ENCODE measurements at places on chromosomes 4 and X.
A peak's percentile ranks its signal among the peaks of the same experiment; 100 is the strongest.

DNA sequence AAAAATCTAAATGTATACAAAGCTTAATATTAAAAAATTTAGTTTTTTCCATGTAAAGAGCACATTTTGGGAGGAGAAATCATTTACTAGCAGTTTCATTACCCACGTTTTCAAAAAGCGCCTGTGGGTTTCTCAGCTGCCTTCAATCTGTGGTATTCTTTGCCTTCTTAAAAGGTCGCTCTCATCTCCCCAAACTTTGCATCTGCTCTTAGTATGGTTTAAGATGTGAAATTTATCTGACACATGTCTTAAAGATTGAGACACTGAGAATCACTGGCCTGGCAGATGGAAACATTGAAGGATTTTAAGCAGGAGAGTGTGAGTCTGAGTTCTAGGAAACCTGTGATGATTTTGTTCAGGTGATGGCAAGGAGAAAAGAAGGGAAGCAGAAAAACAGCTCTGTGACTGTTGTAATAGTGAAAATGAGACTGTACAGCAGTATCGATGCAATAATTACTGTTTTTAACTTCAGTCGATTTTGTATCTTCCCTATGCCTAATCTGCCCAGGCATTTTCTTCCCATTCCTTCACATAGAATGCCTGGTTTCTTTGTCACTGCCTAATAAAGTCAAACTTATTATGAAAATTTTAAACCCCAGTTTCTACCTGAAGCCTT lies 75.9 kb downstream of the PAQR3 start:
- no peak for DNase-seq

DNA sequence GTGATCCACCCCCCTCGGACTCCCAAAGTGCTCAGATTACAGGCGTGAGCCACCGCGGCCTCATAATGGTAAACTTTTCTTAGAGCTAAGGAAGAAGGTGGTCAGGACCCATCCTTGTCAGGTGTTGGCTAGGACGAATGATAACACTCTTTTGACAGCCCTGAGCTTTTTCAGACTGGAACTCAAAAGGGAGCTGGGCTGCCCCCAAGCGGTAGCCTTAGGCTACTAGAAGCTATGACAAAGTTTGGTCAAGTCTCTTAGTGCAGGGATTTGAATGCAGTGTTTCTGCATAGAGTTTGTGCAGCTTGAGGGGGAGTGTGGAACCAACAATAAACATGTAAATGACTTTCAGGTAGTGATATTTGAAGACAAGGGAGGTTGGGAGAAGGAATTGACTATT lies 11.8 kb upstream of the HSD17B10 start:
- peak; percentile 24 for DNase-seq

DNA sequence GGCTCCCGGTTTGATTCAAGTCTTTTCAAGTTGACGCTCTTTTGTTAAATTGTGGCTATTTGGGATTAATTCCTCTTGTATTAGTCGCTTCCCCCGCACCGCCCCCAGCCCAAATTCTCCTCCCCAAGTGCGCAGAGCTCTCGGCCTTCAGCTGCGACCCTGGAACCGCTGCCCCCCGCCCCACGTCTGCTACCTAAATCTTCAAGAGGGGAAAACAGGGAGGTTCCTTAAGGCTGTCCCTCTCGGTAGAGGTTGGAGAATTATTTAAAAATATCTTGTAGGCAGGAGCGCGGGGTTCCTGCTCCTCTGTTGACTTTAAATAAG lies 860 bp upstream of the RPS6KA3 start:
- no peak for DNase-seq

DNA sequence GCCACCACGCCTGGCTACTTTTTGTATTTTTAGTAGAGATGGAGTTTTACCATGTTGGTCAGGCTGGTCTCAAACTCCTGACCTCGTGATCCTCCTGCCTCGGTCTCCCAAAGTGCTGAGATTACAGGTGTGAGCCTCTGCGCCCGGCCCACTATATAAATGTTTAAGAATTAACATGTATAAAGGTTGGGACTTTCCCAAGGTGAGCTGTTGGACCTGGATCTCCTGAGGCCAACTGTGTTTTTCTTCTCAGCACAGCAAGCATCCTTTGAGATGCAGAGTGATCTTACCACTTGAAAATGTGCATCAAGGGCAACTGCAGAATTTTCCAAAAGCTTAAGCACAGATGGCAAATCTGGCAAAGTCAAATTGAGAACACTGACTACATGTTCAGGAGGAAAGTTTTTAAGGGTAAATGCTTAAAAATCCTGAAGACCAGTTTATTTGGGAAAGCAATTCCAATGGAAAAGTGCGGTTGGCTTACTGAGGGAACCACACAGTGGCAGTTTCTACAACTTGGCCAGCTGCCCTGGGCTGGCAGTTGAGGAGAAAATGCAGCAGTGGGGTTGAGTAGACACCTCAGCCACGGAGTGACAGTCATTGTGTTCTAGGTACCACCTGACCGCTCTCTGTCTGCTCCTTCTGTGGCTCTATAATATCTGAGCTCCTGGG lies 168.9 kb downstream of the CBR4 start:
- no peak for DNase-seq

DNA sequence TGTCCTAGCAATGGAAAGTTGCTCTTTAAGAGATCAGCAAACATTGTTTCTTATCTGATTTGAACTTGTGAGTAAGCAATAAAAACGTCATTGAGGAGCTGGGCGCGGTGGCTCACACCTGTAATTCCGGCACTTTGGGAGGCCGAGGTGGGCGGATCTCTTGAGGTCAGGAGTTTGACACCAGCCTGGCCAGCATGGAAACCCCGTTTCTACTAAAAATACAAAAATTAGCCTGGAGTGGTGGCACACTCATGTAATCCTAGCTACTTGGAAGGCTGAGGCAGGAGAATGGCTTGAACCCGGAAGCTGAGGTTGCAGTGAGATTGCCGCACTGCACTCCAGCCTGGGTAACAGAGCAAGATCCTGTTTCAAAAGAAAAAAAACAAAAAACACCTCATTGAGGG lies 11.2 kb upstream of the PLAC8 start:
- no peak for DNase-seq

DNA sequence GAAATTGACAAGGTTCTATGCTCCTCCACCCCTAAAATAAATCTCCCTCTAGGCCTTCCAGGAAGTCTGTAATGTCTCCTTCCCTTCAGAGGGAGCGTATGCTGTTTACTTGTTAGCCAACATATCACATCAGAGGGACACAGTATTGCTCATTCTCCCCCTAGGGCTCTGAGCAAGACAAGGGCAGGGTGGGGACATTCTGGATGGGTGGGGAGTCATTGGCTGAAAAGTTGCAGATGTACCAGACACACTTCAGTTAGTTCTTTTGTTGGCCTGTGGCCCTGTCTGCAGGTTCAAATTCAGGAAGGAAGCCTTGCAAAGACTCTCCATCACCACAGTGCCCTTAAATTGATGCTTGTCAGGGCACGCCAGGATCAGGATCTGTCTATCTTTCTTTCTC lies 106.3 kb upstream of the TEX13D start:
- no peak for DNase-seq

All from pons (tissue), 1 donor.